Activated naive CD8-positive, alpha-beta T cell treated with anti-CD3 and anti-CD28 coated beads for 36 hours (primary cell): ENCODE measurements at places on chromosomes 6 and 20.

DNA sequence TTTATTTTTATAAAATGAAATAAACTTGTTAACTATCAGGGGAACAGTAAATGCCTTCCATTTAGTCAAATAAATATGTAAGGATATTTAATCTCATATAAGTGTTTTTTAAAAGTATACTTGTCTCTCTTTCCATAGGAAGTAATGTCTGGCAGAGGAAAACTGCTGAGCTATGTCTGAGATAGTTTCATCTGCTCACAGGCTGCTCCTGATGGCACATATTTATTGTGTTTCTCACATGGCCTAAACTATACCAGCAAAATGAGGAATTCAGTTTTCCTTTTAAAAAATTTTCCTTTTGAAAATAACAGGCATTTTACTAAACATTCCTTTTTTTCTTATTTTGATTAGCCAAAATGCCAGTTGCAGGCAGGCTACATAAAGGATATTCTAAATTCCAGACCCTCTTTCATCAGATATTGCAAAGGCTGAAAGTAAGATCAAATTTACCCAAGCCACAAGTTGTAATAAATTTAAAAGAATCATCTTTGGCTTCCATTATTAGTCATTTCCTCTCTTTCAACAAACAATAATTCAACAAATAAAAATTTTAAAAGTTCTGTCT, 60.1 kb upstream of the RNF146 start:
- DNase-seq, result no peak

DNA sequence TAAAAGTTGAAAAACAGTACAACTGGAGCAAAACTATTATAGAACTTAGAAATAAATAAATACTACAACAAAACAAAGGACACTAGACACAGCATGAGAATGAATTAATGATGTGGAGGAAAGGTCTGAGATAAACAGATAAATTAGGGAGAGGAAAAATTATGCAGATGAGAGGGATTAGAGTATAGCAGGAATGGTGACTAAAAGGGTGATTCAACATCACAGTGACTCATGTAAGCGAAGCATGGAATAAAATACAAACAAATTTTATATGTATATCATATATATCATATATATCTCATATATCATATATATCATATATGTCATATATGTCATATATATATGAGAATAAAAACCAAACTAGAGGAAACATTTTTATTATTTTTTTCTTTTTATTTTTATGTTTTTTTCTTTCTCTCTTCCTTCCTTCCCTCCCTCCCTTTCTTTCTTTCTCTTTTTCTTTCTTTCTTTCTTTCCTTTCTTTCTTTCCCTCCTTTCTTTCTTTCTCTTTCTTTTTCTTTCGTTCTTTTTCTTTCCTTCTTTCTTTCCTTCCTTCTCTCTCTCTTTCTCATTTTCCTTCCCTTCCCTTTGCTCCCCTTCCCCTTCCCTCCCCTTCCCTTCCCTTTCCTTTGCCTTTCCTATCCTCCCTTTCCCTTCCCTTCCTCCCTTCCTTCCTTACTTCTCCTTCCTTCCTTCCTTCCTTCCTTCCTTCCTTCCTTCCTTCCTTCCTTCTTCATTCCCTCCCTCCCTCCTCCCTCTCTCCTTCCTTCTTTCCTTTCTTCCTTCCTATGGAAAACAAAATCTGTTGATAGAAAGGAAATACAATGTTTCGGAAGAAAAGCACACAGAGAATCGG, 1014.6 kb downstream of the GRIK2 start:
- no peak for DNase-seq

- no peak for DNase-seq
Observed at GRCh38 chr6:14066782-14067406, 50.7 kb upstream of the CD83 start.

- no peak for DNase-seq
Observed at GRCh38 chr6:12348530-12349511, 58.7 kb downstream of the EDN1 start.

DNA sequence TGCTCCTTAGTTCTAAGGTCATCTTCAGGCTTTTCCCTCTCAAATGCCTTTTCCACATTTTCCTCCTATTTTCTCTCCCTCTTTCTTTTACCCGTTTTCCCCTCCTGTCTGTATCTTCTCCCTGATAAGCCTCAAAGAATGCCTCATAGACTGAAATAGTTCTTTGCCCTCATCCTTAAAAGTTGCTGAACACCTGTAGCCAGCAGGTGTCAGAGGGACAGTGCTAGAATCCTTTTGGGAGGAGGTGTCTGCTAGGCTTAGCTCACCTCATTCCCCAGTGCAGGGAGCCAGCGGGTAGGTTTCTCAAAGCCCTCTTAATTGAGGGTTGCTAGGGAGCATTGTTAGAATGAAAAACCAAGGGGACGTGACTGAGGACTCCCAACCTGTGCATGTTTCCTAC, 204.0 kb downstream of the TSHZ2 start:
- DNase-seq, result no peak

DNA sequence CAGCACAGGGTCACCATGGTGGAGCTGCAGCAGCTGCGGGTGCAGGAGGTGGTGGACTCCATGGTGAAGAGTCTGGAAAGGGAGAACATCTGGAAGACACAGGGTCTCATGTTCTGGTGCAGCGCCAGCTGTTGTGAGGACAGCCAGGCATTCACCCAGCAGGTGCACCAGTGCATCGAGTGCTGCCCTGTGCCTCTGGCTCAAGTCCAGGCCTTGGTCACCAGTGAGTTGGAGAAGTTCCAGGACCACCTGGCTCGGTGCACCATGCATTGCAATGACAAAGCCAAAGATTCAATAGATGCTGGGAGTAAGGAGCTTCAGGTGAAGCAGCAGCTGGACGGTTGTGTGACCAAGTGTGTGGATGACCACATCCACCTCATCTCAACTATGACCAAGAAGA, 22.9 kb upstream of the RIPK1 start:
- no peak for DNase-seq

DNA sequence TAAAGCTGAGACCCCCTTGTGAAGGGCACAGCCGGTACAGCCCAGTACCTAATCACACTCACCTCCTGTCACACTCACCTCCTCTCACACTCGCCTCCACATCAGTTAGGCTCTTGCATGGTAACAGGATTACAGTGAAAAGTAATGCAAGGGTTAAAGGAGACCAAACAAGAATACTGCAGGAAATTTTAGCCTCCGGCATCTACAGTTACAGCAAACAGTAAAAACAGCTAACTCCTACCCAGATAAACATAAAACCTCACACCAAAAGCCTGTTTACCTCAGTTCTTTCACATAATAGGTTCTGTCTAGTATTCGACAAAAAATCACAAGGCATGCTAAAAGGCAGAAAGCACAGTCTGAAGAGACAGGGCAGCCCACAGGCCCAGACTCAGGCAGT, 55.6 kb downstream of the FARS2 start:
- DNase-seq, result no peak

DNA sequence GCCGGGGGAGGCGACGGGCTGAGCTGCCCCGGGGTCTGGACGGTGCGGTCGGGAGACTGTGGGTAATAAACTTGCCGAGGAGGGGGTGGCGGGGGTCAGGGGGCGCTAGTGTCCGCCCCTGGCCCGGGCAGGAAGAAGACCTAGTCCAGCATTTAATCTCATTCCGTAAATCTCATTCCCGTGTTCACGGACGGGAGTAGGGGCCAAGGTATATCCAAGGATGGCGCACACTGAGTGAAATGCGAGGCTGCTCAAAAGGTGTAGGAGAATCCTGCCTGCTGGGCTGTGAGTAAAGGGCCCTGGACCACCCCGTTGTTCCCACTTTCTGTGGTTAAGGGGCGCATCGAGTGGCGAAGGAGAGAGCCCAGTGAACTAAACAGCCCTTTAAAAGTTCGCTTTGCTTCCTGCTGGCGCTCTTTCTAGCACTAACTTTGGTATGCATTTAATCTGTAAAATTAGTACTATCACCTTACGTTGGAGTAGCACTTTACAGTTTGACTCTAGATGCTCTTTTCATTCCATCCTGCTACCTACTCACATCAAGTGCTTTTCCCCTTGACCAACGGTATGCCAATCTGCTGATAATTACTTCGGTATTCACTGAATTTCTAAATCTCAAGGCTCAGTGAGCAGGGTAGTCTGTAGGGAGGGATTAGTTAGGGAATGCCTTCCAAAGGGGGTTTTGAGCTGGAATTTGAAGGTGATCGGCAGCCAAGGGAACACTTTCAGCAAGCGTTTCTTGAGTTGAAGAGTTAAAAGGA, 730 bp downstream of the PARD6B start:
- DNase-seq, result no peak

- DNase-seq, result no peak
Observed at GRCh38 chr20:17525650-17526049, 5.5 kb downstream of the BFSP1 start.

DNA sequence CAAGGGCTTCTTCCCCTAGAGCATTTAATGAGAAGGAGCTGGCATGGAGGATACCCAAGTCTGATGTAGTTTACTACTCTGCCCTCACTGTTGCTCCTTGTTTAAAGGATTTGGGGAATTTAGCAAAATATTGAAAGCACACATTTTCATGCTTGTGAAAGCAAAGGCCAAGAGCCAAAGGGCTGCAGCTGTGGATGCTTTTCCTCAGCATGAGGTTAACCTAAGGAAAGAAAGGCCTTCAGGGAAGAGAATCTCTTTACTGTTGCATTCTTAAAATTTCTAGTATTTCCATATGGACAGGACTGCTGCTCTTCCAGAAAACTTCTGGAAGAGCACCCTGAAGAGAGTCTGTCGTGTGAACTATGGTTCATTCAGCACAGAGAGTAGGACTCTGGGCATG, 45.9 kb upstream of the SASH1 start:
- DNase-seq, result no peak

DNA sequence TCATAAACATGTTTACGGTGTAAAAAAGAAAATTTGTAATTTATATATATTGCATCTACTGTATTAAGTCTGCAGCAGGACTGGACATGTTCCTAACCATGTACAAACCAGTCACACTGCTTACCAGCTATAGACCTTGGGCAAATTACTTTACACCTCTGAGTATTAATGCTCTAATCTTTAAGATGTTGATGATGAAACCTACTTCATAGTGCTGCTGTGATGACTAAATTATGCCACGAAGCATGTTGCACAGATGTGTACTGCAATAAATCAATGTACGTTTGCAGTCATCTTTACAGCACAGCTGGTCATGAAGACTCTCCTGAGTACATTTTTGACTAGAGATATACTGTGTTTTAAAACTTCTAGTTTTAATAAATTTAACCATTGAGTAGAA, 42.6 kb downstream of the PRKN start:
- DNase-seq, result no peak

DNA sequence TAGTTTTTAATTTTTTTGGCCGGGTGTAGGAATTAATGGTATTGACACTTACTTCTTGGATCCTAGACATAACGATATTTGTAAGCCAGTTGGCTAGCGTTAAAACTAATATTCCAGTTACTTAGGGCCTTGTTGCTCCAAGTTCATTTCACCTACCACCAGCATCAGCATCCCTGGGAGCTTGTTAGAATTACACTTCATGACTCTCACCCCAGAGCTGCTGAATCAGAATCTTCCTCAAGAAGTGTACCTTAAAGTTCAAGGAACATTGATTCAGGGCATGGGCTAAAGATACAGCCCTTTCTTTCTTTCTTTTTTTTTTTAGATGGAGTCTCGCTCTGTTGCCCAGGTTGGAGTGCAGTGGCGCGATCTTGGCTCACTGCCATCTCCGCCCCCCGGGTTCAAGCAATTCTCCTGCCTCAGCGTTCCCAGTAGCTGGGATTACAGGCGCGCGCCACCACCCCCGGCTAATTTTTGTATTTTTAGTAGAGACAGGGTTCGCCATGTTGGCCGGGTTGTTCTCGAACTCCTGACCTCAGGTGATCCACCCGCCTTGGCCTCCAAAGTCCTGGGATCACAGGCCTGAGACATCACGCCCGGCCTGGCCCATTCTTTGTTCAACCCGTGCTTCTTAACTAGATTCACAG, 1.1 kb downstream of the SLX4IP start:
- no peak for DNase-seq

GRCh38 chr20:30412972-30413371, 844.5 kb upstream of the DEFB115 start:
- DNase-seq, result no peak

DNA sequence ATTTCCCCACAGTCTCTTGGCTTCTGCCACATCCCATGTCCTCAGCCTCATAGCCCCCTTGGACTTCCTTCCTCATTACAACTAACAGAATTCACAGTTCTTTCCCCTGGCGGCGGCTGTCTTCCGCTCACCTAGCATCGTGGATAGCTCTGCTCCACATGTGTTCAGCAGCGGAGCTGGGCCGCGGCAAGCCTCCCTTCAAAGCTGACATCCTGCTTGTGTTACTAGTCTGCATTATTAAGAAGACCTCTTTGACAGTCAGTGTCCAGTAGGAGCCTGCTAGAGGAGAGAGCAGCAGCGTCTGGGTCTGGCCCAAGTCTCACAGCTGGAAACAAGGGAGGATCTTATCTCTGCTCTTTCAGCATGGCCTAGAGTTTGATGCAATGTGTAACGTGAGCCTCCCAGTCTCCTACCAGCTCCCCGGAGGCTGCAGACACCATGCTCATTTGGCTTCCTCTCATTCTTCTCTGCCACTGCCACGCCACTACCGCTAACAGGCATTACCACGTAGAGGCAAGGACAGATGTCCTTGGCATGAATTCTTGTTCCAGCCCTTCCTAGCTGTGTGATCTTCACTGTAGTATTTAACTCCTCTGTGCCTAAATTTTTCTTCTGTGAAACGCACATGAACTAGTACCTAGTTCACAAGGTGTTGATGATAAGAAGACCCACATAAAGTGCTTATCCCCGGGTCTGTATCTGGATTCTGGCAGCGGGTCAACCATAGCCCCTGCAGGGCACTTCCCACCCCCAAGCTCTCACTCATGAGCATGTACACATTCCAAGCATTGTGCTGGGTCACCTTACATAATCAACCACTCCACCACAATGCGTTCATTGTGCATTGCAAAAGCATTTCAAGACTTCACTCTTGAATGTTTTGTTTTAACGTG, 107.1 kb upstream of the BACH2 start:
- no peak for DNase-seq

- DNase-seq, result no peak
Observed at GRCh38 chr6:44696099-44696498, 308.6 kb downstream of the CDC5L start.

- no peak for DNase-seq
Observed at GRCh38 chr6:14009431-14009830, 84.7 kb downstream of the RNF182 start.

GRCh38 chr6:139129284-139129683, 5.6 kb upstream of the HECA start:
- DNase-seq, result no peak
